ENCODE measurements at places on chromosomes 7 and 10.

DNA sequence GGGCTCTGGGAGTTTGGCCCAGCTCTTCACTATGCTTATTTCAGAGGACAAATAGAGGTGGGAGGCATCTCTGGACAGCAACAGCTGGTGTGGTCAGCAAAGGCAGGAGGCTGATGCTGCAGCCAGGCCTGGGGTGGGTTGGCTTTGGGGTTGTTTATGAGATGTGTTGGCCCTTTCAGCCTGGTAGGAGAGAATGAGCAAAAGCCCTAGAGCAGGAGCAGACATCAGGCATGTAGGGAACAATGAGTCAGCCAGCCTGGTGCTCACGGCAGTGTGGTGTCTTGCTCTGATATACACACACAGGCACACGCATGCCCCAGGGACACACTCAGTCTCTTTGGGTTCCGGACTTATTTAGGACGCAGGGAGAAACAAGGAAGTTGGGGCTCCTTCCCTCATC lies 157.1 kb downstream of the PRKCQ start:
- peak; percentile 24 for DNase-seq

GRCh38 chr7:47782022-47782421 lies 166.2 kb downstream of the PKD1L1 start:
- no peak for DNase-seq

DNA sequence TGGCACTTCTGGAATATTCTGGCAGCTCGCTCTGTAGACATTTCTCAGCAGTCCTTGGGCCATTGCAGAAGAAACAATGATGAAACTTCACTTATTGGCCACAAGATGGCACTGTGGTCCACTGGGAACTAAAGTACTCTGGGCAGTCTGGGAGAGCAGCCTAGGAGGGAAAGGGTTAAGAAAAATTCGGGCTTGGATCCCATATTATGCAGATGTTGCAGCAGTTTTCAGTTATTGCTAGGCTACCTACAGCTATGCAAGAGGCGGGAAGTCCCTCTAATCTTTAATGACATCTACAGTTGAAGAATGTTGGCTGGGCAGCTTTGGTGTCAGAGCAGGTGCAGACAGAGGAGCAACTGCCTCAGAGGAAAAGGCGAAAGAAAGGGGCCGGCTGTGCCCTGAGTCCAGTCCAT lies 201.7 kb upstream of the PRSS58 start:
- no peak for DNase-seq

DNA sequence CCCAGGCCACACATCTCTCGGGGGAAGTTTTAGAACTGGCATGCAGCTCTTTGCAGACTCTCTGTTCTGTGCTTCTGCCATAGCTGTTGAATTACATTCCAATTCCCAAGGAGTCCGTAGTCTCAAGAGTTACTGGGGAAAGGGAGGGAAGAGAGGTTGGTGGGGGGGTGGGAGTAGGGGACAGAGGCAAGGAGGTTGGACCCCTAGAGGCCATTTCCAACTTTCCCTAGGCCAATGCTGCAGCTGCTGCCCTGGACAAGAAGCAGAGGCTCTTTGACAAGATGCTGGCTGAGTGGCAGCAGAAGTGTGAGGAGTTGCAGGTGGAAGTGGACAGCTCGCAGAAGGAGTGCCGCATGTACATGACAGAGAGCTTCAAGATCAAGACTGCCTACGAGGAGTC lies 23.8 kb downstream of the MYH16 start:
- no peak for DNase-seq

GRCh38 chr7:17357952-17358351 lies 59.5 kb downstream of the AHR start:
- no peak for DNase-seq

- DNase-seq = no peak
Measured at GRCh38 chr7:156309016-156309620, 331.5 kb upstream of the RNF32 start.

GRCh38 chr7:140326116-140326928 lies 72.0 kb downstream of the SLC37A3 start:
- peak; percentile 11 for DNase-seq

DNA sequence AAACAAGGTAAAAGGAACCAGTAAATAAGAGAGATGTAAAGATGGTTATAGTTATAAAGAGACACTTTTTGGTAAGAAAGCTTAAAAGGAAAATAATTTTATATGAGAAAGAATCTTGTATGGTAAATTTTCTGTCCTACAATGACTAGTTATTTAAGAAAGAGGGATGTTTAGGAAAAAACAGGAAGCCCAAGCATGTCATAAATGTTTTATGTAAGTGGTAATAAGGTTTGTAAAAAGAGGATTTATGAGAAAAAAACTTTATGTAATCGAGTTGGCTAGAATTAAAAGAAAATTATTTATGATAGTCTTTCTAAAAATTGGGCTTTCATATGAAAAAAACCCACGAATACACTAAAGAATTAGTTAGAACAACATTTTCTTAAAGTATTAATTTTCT lies 34.2 kb upstream of the CREB3L2 start:
- DNase-seq = no peak

DNA sequence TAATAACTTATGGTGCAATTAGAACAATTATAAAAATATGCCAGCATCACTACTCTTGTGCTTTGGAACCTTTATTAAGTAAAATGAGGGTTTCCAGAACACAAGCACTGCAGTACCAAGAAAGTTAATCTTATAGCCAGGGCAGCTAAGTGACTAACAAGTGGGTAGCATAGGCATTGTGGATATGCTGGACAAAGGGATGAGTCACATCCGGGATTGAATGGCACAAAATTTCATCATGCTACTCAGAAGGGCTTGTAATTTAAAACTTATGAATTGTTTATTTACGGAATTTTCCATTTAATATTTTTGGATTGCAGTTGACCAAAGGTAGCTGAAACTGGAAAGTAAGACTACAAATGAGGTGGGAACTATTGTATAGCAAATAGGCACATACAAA lies 250.6 kb downstream of the C7orf25 start:
- no peak for DNase-seq

GRCh38 chr7:29557954-29558353 lies 5.7 kb upstream of the PRR15 start:
- DNase-seq = no peak

- DNase-seq = no peak
Measured at GRCh38 chr7:103843689-103844480, 145.6 kb downstream of the RELN start.

Measured in stimulated activated CD4-positive, alpha-beta T cell treated with anti-CD3 and anti-CD28 coated beads, TNF-alpha, amount 100 ng/mL, for 1 hour (primary cell).